Endothelial cell (in vitro differentiated cells): ENCODE measurements at places on chromosomes 11 and 22.

- DNase-seq: no peak
Observed at GRCh38 chr22:21734540-21735199, 924 bp downstream of the YPEL1 start.

DNA sequence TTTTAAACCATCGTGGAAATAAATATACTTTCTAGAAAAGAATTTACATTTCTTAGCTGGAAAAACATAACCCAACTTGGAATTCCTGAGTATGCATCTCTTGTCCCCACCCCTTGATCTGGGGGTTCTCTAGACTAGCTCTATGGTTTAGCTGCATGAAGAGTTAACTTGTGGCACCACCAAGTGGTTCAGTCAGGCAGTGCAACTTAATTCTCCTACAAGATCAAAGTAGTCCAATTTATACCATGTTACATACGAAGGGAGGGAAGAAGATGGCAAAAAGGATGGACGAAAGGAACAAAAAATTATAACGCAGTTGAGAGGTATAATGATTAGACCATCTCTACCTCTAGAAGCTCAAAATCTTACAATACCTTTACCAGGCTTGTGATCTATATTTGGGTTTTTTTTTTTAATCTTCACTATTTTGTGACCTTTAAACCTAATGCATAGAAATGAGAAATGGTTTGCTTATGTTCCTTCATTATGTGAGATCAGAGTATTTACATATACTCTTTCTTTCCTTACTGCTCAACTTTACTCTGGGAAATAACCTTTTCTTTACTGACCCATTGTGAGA lies 28.5 kb upstream of the ALKBH3 start:
- peak; percentile 71 for DNase-seq

DNA sequence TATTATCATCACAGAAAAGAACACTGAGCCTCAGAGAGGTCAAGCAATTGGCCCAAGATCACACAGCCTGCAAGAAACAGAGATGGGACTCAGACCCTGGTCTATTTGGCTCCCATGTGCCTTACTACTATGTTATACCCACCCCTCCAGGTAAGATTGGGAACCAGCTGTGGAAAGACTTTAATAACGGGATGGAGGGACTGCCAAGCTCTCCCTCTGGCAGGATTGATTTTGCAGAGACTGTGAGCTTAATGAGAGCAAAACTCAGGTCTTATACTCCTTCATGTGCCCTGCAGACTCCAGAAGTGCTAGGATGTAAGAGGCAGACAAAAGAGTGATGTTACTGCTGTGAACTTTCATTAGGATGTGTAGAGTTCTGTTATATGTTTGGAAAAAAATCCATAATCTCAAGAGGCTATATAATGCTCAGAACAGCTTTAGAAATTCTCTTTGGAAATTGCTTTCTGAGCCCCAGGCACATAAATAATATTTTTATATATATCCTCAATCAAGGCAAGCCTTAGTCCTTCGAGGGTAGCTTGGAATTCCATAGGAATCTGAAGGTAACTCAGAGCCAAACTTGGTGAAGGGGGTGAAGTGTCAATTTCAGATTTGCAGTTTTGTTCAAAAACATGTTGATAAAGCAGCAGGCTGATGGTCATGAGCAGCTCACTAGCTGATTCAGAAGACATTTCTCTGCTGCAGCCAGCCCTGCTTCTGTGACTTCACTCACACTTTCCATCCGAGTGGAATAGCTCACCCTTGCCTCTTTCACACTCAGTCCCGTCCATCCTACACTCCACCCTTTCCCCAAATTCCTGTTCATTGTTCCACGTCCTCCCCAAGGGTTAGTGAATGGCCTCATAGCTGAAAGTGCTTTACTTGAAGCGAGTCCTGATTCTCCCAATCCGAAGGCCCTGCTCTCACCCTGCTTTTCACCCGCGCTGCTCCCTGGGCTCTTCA lies 188.8 kb downstream of the SNX19 start:
- no peak for DNase-seq

DNA sequence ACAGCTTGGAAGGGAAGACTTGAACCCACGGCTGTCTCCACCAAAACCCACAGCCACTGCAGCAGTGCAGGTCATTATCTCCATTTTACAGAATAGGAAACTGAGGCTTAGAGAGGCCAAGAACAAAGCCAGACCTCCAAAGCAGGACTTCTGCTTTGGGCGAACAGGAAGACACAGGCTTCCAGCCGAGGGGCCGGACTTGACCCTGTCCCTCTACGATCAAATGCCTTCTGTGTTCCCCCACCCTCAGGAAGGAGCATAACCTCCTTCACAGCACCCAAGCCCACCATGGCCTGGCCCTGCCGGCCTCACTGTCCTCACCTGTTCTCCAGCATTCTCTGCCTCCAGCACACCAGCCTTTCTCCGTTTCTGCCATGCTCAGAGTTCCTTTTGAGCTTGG lies 15.8 kb downstream of the IGLL1 start:
- no peak for DNase-seq

GRCh38 chr11:62546244-62546928 lies at the start of gene AHNAK:
Gene AHNAK, minus strand, starts transcription at chr11:62546806. Its CDS starts 10,708 bp downstream, at chr11:62536098.
- DNase-seq: peak; percentile 59

DNA sequence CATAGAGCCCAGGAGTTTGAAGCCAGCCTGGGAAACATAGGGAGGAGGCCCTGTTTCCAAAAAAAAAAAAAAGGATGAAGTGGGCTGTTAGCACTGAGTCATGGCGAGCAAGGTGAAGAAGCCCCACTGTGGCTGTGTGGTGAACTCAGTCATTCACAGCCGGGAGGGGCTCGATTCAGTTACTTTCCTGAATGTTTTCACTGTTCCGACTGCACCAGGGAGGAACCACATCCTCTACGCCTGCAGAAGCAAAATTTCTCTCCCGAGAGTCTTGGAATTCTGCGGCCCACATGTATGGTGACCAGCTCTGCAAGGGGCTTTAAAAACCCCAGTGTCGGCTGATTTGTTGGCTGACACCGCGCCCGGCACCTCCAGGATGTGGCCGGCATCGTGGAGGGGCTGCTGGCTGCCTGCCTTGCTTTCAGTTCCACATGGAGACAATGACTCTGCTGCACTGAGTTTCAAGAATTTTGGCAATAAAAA lies 27.8 kb upstream of the GRAMD4 start:
- DNase-seq: no peak

- no peak for DNase-seq
Observed at GRCh38 chr22:23086787-23087186, 16.5 kb downstream of the GNAZ start.

- DNase-seq: no peak
Observed at GRCh38 chr11:123286761-123287160, 91.7 kb upstream of the CLMP start.

DNA sequence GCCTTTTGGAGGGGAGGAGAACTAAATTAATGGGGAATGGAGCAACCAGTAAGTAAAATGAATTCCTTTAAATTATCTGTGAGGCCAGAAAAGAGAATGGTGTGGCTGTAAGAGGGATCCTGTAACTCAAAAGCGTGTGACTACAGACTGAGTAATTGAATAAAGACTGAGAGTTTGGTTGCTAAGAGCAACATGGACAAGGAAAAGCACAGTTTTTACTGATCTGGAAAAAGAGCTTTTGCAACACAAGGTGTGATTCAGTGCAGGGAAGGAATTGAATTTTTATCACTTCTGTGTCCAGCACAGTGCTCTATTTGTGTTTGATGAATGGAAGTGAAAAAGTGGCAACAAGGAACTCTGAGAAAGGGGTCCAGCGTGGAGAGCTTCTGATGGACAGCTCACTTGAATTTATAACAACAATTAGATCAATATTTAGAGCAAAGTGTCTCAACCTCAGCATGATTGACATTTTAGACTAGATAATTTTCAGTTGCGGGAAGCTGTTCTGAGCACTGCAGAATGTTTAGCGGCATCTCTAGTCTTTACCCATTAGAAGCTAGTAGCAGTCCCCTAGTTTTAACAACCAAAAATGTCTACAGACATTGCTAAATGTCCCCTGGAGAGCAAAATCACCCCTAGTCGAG lies 202.8 kb upstream of the BDNF start:
- no peak for DNase-seq

DNA sequence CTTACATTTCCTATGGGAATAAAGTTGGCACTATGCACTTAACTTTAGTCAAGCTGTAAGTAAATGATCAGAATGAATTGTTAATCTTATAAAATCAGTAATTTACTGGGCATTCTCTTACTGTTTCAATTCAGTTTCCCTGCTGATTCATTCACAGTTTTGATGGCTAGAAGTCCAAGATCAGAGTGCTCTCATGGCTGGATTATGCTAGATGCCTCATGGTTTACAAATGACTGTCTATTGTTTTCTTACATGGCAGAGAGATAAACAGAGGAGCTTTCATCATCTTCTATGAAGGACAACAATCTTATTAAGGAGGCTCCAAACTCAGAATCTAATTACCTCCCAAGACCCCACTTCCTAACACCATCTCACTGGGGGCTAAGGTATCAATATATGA lies 135.1 kb upstream of the CARD18 start:
- DNase-seq: no peak

- DNase-seq: no peak
Observed at GRCh38 chr22:17787241-17787640, 13.0 kb upstream of the BID start.

DNA sequence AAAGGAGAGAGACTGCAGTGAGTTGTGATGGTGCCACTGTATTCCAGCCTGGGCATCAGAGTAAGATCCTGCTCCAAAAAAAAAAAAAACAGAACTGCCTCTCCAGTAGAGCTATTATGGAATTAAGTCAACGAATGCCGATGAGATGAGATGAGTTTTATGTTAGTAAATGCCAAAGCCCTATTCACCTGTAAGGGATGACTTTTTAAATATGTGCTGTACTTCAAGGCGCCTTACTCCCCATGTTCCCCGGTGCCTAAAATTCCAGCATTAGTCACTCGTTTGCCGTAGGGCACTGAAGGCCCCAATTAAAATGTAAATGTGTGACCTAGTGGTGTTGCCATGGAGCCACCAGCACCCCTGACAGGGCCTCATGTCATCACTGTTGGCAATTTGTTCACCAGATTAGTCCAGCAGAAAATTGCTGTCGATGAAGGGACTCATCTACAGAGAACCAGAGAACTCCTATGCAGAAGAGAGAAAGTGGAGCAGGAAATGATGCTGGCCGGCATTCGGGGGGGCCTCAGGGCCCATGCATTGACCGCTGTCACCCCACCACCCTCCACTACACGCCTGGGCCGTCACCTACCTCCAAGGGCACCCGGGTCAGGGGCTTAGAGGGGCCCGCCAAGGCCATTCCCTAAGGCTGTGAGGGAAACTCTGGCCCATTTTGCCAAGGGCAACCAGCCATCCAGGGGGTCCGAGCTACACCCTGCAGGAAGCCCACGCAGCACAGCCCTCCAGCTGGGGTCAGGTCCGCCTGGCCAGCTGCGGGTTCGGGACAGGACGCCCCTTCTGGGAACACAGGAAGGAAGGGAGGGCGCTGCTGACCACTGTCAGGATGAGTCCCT lies 17.8 kb downstream of the LIF start:
- no peak for DNase-seq

DNA sequence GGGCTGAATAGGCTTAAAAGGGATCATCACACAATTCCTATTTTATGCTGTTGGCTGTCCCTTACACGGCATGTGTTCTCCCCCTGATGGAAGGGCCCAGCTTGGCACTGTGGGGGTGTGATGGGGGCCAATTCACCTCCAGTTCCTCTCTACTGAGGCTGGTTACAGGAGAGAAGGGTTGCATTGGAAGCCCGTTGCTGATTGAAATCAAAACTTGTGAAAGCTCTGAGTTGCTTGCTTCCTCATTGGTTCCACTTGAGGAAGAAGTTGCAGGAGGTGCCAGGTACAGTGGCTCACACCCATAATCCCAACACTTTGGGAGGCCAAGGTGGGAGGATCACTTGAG lies 13.3 kb upstream of the PRG2 start:
- DNase-seq: no peak

GRCh38 chr22:31211482-31211861 lies 626 bp upstream of the LIMK2 start:
- DNase-seq: no peak

GRCh38 chr11:60905551-60906113 lies 753 bp downstream of the PRPF19 start:
- no peak for DNase-seq

GRCh38 chr11:26710489-26710888 lies 11.4 kb downstream of the SLC5A12 start:
- DNase-seq: no peak

DNA sequence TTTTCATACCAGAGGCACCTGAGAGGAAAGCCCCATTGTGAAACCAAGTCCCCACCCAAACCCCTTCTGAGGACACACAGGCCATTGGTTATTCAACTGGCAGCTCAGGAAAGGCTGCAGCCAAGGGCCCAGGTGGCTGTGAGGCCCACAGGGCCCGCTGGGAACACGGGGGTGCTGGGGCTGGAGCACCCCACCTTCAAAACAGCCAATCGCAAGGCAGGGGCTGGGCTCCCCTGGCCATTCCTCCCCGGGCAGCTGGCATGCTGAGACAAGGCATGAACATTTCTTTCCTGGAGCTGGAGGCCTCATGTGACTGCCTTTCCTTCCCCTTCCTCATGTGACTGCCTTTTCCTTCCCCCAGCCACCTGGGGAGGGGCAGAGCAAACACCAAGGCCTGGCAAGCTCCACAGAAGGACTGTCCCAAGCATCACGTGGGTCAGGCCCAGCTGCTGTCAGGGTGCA lies 76.9 kb downstream of the PIWIL3 start:
- no peak for DNase-seq

DNA sequence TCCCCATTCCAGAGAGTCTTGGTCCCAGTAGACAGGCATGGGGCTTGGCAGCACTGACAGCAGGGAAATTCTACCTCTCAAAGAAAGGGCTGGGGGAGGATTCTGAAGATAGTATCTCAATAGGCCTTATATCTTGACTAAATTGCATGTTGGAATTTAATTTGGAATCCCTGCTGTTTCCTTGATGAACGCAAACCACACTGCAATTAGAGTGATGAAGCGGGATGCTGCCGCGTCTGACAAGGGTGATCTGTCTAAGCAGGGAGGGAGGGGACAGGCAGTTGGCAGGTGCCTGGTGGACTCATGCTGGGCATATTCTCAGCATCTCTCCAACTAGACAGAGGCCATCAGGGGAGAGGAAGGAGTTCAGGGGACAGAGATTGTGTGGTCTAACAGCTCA lies 48.4 kb downstream of the COMMD9 start:
- no peak for DNase-seq

GRCh38 chr22:38005943-38006342 lies 21.6 kb upstream of the SOX10 start:
- no peak for DNase-seq

- DNase-seq: no peak
Observed at GRCh38 chr11:100841711-100842407, 154.8 kb downstream of the ARHGAP42 start.

DNA sequence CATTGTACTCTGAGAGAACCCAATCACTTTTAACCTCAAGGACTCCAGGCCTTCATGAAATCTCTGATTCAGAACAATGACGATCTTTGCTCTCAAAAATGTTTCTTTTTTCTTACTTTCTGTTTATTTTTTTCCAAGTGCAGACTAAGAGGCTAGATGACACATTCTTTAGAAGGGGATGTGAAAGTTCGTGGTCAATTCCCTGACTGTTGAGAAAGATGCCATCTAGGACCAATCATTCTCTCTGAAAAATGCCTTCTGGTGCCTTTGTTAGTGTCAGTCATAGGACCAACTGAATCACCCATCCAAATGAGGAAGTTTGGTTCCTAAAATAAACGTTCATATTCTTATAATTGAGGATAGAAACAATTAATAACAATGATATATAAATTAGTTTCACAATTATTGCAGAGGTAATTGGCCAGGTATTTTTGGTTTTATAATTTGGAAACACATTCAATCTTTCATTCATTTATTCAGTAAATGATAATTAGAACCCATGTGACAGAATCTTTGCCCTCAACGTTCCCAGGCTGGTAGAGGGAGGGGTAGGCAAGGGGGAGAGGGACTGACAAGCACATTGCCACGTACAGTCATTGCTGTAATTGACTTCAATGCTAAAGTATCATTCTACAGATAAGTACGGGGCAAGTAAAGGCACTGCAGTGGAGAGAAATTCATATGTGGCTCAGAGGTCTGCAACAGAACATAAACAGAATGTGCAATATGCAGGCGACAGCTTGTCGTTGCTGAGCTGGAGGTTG lies 333.4 kb upstream of the MPPED2 start:
- DNase-seq: no peak
